ENCODE measurements at places on chromosomes 13 and 19.
A peak's percentile ranks its signal among the peaks of the same experiment; 100 is the strongest.

DNA sequence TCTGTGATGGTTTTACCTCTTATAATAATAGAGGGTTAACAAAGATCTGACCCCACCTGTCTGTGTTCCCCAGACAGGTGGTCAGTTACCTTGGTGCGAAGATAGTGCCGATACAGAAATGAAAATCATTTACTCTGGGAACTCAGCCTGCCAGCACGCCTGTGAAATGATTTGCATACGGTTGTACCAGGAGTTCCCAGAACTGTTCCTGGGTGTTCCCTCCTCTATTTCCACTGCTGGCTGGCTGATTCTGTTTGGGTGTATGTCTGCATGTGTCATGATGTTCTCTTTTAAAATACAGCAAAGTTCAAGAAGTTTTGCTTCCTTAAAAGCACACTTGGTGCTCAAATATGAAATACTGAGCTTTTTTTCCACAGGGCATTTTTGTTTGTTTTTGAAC lies 527.1 kb downstream of the FGF9 start:
- DNase-seq, result no peak

GRCh38 chr13:75368167-75368566 lies 113.8 kb downstream of the TBC1D4 start:
- DNase-seq, result no peak

- no peak for DNase-seq
These were observed 3.2 kb upstream of the TARM1 start for GRCh38 chr19:54084410-54084809.

- DNase-seq, result no peak
These were observed 525.0 kb upstream of the SLITRK6 start for GRCh38 chr13:86324191-86324590.

DNA sequence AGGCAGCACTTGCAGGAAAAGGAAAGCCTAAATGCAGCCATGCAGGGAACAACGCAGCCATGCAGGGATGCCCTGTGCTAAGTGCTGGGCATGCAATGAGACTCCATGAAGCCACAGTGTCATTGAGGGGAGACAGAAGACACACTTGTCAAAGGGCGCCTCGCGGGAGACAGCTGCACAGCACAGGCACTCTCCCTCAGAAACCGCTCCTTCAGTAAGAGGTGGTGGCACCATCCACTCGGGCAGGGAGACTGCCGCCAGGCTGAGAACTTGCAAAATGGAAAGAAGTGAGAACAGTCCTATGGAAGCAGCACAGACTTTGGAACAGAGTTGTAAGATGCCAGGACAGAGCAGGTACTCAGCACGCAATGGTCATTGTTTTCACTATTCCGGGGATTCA lies 51.1 kb downstream of the GGACT start:
- DNase-seq, result no peak

DNA sequence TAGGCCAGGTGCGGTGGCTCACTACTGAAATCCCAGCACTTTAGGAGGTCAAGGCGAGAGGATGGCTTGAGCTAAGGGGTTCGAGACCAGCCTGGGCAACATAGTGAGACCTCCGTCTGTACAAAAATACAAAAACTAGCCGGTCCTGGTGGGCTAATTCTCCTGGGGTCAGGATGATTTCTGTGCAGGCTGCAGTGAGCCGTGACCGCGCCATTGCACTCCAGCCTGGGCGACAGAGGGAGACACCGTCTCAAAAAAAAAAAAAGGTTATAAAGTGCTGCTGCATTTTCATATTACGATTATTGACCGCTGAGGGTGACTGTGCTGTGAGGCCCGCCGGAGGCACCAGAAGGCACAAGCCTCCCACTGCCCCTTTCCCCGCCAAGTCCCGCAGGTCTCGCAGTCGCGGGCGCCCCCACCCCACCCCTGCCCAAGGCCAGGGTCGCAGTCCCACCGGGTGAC lies 477 bp upstream of the PLEKHF1 start:
- no peak for DNase-seq

- no peak for DNase-seq
These were observed 228.6 kb downstream of the UQCRFS1 start for GRCh38 chr19:28984315-28984714.

GRCh38 chr19:8831373-8831772 lies 731 bp downstream of the ZNF558 start:
- no peak for DNase-seq

DNA sequence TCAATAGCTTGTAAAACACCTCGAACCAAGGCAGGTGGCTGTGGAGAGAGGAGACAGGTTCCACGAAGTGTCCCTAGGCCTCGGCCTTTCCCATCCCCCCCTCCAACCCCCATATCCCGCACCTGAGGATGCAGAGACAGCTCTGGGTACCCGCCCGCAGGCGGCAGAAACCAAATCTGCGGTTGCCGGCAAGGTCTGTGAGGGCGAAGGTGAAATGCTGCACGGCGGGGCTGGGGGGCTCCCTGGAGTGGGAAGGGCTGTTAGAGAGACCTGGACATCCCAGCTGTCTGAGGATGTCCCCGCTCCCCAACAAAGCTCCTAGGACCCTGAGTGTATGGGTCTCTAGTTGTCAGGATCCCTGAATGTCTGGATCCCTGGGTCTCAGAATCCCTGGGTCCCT lies 2.8 kb downstream of the DENND1C start:
- DNase-seq, result no peak

- no peak for DNase-seq
These were observed 168.5 kb upstream of the FREM2 start for GRCh38 chr13:38518328-38518727.

DNA sequence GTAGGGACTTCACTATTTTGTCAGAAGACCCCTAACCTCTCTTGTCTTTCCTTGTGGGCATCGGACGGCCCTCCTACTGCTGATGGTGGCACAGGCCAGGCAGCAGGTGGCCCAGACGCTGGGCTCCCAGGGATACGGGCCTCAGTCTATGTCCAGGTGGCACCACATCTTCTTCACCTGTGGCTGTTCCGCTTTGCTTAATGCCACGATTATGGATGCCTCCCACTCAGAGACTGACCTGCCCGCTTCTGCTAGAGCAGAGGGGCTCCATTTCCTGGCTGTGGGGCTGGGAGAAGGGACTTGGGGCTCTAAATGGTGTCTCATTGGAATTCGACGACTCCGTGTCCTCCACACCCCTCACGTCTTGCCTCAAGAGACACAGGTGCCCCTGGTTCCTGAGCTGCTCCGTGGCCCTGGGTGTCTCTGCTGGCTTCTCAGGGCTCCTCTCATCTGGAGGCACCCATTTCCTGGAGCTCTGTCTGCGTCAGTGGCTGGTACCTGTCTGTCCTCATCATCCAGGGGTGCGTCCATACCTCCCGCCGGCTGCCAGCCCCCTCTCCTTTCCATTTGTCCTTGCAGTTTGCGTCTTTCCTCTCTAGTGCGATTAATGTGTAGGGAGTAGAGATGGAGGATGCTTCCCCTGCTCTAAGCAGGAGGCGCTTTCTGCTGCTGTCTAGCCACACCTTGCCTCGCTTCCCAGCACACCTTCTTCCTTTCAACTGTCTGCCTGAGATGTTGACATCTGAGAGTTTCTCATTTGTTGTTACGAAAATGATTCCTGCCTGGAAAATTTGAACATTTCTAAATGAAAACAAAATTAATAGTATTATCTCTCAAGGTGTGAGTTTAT lies 63.4 kb downstream of the TEX29 start:
- no peak for DNase-seq

DNA sequence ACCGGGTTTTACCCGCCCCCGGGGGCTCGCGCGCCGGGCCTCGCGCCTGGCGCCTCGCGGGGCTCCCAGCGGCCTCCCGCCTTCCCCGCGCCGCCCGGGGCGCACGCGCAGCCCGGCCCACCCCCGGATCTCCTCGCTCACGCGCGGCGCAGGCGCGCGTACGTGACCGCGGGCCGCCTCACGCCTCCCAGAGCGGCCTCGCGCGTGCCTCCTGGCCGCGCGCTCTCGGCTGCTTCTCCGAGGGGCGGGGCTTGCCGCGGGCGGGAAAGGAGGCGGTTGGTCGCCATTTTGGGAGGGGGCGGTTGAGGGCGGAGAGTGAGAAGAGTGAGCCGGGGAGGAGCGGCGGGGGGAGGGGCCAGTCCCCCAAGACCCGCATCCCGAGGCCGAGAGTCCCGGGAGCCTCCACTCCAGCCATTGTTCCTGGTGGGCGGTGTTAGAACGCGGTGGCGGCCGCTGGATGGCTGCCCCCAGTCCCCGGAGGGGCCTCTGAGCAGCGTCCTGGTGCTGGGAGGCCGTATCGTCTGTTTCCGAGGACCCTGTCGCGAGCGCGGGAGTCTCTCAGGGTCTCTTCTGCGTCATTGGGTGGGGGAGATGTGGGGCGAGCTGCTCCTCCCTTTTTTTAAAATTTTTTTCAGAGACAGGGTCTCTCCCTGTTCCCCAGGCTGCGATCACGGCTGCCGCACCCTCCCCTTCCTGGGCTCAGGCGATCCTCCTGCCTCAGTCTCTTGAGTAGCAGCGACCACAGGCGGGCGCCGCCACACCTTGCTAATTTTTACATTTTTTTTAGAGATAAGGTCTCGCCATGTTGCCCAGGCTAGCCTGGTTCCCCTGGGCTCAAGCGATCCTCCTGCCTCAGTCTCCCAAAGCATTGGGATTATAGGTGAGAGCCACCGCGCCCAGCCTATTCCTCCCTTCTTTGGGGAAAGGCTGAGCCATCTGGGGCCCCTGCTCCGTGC lies at the start of gene ZNF541:
Gene ZNF541 (minus strand): TSS at position 78 of the 956 bp plus-strand sequence. CDS start 17,292 bp downstream, outside the sequence.
- no peak for DNase-seq

DNA sequence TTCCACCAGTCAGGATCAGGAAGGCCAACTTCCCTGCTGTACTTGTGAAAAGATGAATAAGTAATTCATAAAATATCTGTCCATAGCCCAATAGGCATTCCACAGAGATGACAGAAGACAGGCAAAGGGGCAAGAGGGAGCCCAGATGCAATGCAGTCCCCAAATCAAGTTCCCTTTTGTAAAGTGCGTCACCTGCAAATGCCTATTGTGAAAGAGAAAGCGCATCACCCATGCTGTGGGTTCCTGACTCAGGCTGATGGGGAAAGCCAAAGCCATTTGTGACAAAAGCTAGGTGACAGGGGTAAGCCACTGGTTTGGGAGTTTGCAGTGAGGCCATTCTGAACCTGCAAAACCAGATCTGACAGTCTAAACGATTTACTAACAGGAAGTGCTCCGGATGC lies 157.5 kb upstream of the ZNF536 start:
- no peak for DNase-seq

- no peak for DNase-seq
These were observed 5.9 kb downstream of the BORCS8 start for GRCh38 chr19:19185853-19186740.

DNA sequence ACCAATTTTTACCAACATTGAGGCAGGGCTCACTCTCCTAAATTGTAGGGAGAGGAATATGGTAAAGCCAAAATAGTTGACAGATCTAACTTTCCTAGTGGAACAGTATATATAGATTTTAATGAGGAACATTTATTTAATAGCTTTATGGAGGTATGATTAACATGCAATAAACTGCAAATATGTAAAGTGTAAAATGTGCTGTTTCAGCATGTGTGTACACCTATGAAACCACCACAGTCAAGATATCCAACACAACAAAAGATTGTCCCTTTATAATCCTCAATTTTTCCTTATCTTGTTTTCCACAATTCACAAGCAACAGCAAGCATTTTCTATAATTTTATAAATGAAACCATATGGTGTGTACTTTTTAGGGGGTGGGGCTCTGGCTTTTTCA lies 4.1 kb upstream of the TRAPPC2B start:
- no peak for DNase-seq

DNA sequence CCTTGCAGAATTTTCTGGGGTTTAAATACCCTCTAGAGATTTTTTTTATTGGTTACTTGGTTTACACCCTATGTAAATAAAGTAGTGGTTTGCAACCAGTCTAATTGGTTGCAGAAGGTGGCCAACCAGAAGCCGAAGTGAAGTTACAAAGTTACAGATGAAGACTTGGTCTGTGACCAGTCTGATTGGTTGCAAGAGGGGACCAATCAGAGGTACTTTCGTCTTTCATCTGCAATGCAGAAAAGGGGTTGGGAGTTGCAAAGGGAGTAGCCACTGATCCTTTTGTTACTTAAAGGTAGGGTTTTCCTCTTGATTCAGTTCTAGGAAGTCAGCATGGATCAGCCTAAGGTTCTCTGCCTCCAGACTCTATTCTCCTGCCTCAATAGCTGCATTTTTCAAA lies 48.8 kb upstream of the CHST8 start:
- DNase-seq, result no peak

GRCh38 chr19:5679289-5680083 lies 830 bp downstream of the MICOS13 start:
- DNase-seq, result no peak

- peak; percentile 69 for DNase-seq
These were observed 53.8 kb downstream of the EPS15L1 start for GRCh38 chr19:16417660-16418596.

DNA sequence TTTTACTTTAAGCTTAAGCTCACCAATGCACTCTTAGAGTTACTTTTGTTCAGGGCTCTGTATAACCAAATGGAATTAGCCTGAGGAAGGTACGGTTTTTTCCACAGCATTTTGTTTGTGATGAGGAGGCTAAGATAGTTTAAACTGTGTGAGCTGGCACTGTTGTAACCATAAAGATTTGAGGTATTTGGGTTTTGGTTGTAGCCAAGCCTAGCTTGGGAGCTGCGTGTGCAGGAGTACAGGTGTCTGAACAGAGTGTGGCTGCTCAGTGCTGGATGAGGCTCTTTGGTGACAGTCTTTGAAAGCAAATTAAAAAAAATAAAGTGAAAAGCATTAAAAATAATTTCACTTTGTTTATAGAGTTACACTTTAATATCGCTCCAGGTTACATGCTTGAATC lies 56.0 kb downstream of the ARHGEF7 start:
- no peak for DNase-seq

- no peak for DNase-seq
These were observed 21.0 kb downstream of the CCDC8 start for GRCh38 chr19:46392252-46392801.

DNA sequence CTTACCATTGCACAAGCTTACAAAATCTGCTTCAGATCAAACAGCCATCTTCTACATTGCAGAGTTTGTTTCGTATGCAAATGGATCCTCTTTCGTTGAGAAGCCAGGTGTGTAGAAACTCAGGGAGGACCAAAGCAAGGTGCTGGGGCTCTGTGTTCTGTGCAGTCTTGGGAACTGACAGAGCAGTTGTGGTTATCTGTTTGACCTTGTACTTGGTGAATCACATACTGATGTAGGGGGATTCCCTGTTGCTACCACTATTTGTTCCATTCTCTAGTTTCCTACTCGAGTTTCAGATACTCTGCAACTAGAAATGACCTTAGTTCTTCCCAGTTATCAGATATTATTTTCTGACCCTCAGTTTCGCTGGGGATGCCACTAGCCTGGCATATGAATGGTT lies 95.2 kb upstream of the CLDN10 start:
- peak; percentile 47 for DNase-seq

- DNase-seq, result peak; percentile 57
These were observed 9.0 kb downstream of the CAPN12 start for GRCh38 chr19:38735257-38735686.

- peak; percentile 15 for DNase-seq
These were observed 22.0 kb downstream of the MPND start for GRCh38 chr19:4365341-4365740.

Measured in GM06990 (cell line).